Sigmoid colon (tissue), 7 donors: ENCODE measurements at places on chromosomes 5 and 9. TPM values are rescaled to one million over a fixed set of nuclear protein-coding genes. Genes with fewer than 3 reads are reported as not detected.
A peak's percentile ranks its signal among the peaks of the same experiment; 100 is the strongest.

FGF10 gene
- total RNA-seq: 25.8 TPM

FAM200C gene
- 9.6 TPM for total RNA-seq

GLRX gene
- total RNA-seq: 30.2 TPM

LHFPL2 gene
- 31.0 TPM for total RNA-seq

BSPRY gene
- 0.36 TPM for total RNA-seq

CDH9 gene
- not detected for total RNA-seq

NFIB gene
- 63.8 TPM for total RNA-seq

BRD3 gene
- total RNA-seq: 34.5 TPM

MELK gene
- total RNA-seq: 1.2 TPM

GRCh38 chr5:142404046-142404477 lies 79.2 kb upstream of the SPRY4 start:
- no peak for DNase-seq

GRCh38 chr5:32942225-32942989 lies 231.3 kb downstream of the NPR3 start:
- no peak for DNase-seq

- DNase-seq: no peak
Observed at GRCh38 chr9:86854898-86855523, 92.3 kb downstream of the GAS1 start.

DNA sequence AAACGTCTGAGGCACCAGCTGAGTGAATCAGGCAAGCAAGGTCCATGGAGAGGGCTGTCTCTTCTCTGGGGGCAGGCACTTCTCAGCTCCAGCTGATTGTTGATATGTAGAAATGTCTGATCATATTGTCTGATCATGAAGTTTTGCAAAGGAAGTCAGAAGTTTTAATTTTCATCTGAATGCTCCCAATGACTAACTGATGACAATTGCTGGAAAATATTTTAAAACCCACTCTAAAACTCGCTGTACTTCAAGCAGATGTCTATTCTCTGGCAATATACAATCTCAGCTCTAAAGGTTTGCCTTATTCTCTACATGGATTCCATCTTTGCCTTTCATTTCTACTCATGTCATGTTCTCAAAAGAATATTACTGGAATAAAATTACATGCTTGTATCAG lies 12.7 kb downstream of the PLK2 start:
- DNase-seq: no peak

DNA sequence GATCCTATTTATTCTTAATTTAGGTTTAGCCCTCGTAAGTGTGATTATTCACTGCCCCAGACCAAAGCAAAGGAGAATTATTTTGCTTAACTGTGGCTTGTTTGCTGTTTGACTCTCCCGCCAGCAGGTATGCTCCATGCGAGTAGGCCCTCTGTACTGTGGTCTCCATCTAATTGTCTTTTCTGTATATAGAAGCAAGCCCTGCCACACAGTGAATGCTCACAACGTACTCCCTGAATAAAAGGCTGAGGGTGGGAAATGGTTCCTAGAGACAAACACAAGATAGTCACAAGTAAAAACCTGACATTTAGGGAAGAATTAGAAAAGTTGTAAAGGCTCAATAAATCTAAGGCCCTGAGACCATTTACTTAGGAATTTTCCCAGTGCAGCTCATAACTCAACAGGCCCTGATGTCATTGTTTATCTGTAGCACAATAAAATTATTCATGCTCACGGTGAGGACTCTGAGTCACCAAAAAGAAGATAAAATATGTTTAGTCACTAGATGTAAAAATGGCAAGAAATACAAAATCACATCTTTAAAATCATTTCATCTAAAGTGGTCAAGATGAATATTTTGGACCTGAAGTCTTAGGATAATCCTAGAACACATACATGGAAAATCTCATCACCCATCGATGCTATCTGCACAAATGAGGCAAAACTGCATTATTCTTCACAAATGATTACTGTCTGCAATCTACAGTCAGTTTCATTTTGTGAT lies 473.2 kb downstream of the ENC1 start:
- no peak for DNase-seq

GRCh38 chr5:68027519-68027918 lies 188.0 kb upstream of the PIK3R1 start:
- peak; percentile 85 for DNase-seq

- DNase-seq: no peak
Observed at GRCh38 chr9:24296124-24296523, 249.6 kb downstream of the IZUMO3 start.

- DNase-seq: no peak
Observed at GRCh38 chr9:112699230-112699629, 18.7 kb downstream of the INIP start.

DNA sequence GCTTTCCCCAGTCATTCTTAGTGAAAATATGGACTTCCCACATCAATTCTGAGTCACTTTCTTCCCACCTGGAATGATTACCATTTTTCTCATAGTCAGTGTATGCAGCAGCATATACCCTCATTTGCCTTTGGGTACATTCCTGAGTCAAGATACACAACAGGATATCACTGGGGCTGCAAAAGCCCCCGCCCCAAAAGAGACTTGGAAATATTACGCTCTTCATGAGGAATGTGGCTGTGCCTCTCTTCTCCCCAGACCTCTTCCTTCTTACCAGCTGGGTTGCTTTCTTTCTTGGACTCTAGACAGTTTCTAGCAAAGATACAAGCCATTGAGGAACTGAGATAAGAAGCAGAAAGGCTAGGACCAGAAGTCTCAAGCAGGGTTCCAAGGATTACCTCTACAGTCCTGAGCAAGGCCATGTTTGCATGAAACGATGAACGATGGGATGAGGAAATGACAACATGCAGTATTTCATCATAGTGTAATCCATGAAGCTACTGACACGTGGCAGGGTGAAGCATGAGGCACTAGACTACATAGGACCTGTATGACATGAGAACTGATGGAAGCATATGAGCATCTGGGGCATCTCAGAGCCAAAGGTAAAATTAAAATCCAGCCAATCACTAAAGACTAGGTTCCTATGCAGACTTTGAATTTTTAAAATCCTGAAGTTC lies 218.1 kb downstream of the RAB3C start:
- no peak for DNase-seq

DNA sequence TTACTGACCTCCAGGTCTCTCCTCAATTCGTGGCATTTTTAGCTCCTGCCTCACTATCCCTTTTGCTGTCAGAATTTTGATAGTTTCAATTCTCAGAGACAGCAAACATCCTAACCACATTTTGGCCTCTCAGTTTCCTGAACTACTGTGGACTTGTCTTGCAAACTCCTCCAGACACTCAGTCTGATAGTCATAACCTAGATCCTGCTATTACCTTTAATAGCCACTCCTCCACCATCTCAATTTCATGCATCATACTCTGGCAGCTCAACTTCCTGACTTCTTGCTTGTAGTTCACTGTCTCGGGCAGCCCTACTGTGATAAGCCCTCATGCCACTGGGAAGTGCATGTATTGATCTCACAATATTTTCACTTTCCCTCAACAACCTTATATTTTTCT lies 481.8 kb upstream of the CDH18 start:
- DNase-seq: no peak

DNA sequence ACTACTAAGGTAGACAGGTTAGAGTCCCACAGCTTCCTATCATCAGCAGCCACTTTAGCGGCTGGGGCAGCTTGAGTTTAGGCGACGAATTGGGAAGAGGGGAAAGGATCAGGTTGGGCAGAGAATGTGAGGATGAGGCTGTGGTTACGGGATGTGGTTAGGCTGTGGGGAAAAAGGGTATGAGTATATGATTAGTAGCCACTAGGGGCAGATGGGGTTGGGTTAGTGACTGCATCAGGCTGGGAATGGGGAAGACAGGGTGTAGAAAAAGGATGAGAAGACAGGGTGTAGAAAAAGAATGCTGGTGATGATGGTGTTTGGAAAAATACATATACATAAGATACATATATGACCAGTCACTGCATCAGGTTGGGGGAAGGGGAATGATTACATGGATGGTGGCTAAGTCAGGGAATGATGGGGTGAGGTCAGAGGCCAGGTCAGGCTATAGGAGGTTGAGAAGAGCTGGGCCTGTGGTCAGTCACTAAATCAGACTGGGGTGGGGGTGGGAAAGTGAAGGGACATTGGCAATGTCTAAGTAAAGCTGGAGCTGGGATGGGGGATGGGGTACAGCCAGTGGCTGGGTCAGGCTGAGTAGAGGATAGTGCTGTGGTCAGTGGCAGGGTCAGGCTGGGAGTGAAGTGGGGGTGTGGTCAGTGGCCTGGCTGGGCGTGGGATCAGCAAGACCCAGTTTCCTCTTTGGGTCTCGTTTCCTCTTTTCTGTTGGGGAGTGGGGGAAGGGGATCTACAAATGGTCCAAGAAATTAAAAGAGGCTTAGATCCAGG lies 2.1 kb downstream of the TLN1 start:
- peak; percentile 82 for DNase-seq

DNA sequence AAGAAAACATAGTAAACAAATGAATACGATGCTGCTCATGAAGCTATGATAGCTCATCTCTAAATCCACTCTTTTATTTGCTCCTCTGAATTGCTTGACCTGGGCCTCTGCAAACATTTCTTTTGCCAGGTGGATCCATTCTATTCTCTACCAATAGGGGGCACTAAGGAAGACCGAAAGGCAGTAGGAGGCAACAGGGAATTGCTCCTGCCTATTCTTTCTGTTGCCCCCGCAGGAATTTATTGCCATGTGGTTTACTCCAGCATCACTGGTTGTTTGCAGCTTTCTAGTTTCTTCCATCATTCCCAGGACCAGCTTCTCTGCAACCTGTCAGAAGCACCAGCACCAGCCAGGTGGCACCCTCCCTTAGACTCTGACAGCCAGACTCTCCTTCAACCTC lies 5.3 kb downstream of the GAPT start:
- DNase-seq: no peak

DNA sequence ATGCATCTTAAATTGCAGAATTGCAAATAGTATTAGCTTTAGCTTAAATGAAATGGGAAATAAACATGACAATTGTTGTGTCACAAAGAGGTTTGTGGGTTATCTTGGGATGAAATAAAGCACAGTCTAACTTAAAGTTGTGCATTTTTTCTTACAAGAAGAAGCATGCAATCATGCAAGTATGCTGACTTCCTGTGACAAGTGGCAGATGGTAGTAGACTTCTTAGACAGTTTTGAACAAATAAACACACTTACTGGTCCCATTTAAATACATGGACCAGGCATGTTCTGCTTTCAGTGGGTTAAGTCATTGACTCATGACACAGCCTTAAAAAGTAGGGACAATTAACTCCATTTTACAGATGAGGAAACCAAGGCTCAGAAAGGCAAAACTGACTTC lies 15.9 kb upstream of the C5orf63 start:
- no peak for DNase-seq

GRCh38 chr5:37495210-37495609 lies 116.1 kb downstream of the WDR70 start:
- DNase-seq: no peak

DNA sequence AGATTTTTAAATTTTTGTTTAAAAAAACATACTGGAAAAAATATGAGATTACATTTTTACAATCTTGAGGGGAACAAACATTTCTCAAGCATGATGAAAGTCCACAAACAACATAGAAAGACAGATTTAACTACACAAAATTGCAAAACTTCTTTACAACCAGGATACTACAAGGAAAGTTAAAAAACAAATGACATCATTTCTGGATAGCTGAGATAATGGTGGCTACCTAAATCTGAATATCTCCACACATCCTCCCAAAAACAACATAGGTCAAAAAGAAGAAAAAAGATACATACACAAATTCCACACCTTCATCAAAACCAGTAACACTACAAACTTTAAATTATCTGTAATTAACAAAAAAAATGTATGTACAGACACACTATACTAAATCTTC lies 120.8 kb upstream of the TNPO1 start:
- DNase-seq: no peak

DNA sequence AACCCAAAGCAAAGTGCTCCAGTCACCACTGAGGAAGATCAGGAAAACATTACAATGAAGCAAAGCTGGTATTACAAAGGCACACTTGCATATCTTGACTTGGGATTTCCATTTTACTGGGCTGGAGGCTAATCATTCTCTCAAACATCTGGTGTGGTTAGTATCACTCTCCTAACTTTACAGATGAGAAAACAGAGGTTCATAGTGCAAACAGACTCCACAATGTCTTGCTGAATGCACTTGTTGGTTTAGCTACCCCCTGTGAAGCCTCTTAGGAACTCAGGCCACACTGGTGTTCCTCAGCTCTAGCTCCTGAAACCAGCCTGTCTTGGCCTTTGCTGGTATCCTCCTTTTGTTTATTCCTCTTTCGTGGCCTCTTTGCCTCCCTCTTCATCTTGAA lies 29.5 kb upstream of the SMAD5 start:
- DNase-seq: no peak

- DNase-seq: no peak
Observed at GRCh38 chr5:145775893-145776444, 59.2 kb downstream of the PRELID2 start.

DNA sequence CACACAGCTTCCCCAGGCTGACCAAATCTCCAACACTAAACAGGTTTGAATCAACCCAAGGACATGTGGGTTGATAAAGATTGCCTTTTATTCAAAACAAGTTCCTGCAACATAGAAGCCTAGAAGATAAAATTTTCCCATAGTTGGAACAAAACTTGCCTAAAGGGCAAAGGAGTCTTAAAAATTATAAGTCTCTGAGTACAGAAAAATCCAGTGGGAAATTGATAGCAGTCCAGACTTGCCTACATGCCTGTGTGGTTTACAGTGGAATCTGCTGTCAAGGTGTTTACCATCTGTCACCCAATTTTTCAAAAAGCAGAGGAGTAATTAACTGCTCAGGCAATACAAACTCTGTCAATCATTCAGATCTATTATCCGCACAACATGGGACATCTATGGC lies 168.2 kb downstream of the PPP2R2B start:
- DNase-seq: no peak

DNA sequence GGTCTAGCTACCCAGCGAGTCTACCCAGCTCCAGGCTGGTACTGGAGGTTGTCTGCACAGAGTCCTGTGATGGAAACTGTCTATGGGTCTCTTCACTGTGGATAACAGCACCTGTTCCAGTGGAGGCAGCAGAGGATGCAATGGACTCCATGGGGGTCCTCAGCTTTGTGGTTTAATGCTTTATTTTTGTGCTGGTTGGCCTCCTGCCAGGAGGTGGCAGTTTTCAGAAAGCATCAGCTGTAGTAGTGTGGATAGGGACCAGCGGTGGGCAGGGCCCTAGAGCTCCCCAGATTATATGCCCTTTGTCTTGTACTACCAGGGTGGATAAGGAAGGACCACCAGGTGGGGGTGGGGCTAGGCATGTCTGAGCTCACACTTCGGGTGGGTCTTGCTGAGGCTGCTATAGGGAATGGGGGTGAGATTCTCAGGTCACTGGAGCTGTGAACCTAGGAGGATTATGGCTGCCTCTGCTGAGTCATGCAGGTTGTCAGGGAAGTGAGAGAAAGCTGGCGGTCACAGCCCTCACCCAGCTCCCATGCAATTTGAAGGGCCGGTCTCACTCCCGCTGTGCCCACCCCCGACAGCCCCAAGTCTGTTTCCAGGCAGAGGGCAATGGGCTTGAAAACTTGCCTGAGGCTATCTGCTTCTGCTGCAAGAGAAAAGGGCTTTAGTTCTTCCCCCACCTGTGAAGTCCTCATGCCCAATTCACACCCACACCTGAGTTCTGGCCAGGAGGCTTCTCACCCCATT lies 397.1 kb downstream of the TLE1 start:
- no peak for DNase-seq

- DNase-seq: no peak
Observed at GRCh38 chr5:80172067-80172695, 83.7 kb downstream of the SERINC5 start.

- DNase-seq: no peak
Observed at GRCh38 chr5:67992923-67993322, 222.6 kb upstream of the PIK3R1 start.

GRCh38 chr9:74554751-74555419 lies 57.8 kb downstream of the RORB start:
- no peak for DNase-seq

GRCh38 chr5:50923768-50924494 lies 257.5 kb downstream of the PARP8 start:
- DNase-seq: no peak
